ENCODE measurements at places on chromosomes 6 and 20. TPM values are rescaled to one million over a fixed set of nuclear protein-coding genes. Genes with fewer than 3 reads are reported as not detected.

The GGTLC1 gene
- not detected for total RNA-seq

The TSPYL1 gene
- 54.0 TPM for total RNA-seq

The TSPO2 gene
- total RNA-seq: not detected

The CYP24A1 gene
- 1.3 TPM for total RNA-seq

The DACT2 gene
- 0.44 TPM for total RNA-seq

The GJE1 gene
- not detected for total RNA-seq

The SLC2A10 gene
- total RNA-seq: 2.1 TPM

The C4B gene
- total RNA-seq: 5.3 TPM

The NTSR1 gene
- not detected for total RNA-seq

The HSF2 gene
- total RNA-seq: 4.7 TPM

The BRPF3 gene
- 14.5 TPM for total RNA-seq

The C20orf141 gene
- total RNA-seq: not detected

The CALHM4 gene
- total RNA-seq: not detected

The NOX3 gene
- total RNA-seq: not detected

The PXDC1 gene
- total RNA-seq: 7.2 TPM

The SLC17A2 gene
- not detected for total RNA-seq

The SIRPA gene
- 15.1 TPM for total RNA-seq

The SIM1 gene
- total RNA-seq: not detected

The IGF2R gene
- 53.5 TPM for total RNA-seq

The SLC17A1 gene
- not detected for total RNA-seq

The ARMC12 gene
- not detected for total RNA-seq

The TMEM74B gene
- total RNA-seq: 1.4 TPM

The LHFPL5 gene
- total RNA-seq: not detected

The EHMT2 gene
- 28.2 TPM for total RNA-seq

The TBX18 gene
- total RNA-seq: 1.6 TPM

The RMND1 gene
- total RNA-seq: 14.2 TPM

Measured in esophagus mucosa (tissue), 1 donor.